NCI-H774 (cell line): ENCODE measurements at places on chromosomes 6 and 20.

- no peak for DNase-seq
Observed at GRCh38 chr6:113052506-113052905, 705.4 kb downstream of the RFPL4B start.

- DNase-seq: peak; percentile 80
Observed at GRCh38 chr20:62980380-62980960, 26.3 kb downstream of the BHLHE23 start.

DNA sequence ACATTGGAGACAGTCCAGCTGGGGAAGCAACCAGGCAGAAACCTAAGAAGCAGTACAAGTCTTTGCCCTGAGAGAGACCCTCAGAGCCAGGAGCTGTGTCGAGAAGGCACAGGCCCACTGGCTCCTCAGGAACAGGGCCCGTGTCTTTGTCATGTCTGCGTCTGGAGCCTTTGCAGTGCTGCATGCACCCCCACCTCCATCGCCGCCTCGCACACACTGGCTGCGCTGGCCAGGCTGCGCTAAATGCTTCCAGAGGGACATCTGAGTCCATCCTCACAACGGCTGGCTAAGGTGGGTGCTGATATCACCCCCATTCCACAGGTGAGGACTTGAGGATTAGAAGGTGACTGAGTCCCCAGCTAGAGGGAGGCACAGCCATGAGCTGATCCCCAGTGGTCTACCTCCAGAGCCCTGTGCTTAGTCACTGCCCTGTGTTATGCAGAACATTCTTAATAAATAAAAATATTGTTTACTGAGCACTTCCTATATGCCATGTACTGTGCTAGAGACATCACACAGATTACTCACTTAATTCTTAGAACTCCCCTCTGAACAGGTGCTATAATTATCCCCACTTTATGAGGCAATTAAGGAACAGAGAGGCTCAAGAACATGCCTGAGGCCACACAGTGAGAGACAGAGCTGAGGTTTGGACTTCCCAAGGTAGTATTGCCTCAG lies 27.6 kb downstream of the GABRR2 start:
- DNase-seq: no peak

GRCh38 chr6:45472382-45472781 lies 94.6 kb upstream of the SUPT3H start:
- DNase-seq: no peak

DNA sequence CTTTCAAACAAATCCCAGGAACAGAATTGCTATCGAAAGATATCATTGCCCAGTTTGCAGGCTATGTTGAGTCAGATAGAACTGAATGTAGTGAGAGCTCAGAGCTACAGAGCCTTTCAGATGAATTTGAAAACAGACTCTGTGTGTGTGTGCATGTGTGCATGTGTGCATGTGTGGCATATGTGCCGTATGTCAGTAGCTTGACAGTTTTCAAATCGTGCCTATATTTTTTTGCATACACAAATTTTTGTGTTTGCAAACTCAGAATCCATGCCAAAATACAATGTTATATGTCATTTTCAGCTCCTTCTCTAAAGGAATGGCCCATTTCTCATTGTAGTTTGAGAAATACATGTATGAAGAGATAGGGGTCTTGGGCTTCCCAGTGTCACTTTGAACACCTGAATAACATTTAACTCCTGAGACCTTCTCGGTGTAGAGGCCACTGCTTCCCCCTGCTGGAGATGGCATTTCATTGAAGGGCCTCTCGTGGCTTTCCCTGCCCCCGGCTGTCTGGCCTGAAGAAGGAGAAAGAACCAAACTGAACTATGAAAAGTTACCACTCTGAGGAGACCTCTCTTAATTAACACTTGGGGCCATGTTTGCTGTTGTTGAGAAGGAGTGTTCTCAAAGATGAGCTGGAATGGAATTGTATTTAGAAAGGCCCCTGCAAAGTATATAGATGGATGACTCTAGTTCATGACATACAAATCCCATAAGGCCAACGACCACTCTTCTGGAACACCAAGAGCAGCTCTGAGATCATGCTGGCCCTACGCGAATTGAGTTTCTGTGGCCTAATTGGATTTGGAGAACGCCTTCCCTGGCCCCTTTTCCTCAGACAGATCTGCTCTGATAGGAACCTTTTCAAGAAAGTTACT lies 58.7 kb downstream of the VAPB start:
- DNase-seq: no peak

- DNase-seq: peak; percentile 80
Observed at GRCh38 chr20:44746367-44747165, 901 bp downstream of the KCNK15 start.

DNA sequence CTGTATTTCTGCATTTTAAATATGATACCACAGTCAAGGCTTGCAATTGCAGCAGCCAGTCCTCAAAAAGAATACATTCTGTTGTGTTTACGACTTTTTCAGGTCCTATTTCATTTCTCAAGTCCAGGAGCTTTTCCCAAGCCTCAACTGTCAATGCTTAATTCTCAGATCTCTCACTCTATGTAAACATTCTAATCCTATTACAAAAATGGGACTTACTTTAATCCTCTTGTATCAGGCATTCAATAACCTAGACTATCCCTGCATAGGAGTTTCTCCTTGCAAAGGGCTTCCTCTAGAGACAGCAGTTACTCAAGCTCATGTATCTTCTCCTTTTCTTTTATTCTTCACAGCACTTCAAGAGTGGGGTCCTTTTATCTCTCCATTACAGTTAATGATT lies 1293.0 kb downstream of the GRIK2 start:
- DNase-seq: no peak

DNA sequence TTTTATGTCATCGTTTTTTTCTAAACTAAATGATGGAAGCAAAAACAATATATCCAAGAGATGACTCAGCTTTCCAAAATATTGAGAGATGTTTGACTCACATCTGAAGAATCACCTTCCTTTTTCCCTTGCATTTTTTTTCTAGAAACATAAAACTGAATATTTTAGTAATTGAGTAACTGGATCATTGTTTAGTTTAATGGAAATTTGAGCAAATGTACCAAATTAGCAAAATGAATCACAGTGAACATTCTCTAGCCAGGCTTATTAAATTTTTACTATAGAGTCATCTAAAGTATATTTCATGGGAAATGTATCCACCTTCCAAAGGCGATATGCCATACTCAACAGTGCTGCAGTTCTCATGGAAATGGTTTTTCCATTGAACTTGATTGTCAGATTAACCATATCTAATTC lies 145.5 kb downstream of the TENT5A start:
- DNase-seq: no peak

GRCh38 chr6:160520043-160520904 lies 143.8 kb downstream of the LPA start:
- DNase-seq: peak; percentile 71

DNA sequence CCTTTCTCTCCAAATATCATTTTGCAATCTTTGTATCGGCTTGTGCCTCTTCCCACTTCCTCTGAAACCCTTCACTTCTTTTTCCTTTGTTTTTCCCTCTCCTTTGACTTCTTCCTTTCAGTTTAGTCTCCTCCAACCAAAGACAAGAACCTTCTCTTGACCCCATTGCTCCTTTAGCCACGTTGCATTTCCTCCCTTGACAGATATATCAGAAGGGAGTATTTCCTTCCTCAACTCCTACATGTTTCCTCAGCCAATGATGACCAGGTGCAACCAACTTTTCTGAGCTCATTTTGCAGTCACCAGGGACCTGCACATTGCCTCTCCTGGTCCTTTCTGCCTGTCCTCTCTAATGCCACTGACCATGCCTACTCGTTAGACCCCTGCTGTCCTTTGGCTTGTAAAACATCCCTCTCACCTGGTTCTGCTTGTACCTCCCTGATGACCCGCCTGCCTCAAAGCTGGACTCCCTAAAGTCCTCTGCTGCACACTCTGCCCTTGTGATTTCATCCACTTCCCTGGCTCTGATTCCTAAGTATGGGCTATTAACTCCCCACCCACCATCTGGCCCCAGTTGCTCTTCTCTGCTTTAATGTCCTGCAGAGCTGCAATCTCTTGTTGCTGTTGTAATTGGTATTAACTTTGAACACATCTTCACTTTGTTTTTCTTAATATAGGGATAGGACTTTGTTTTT lies 27.4 kb downstream of the SLC22A16 start:
- DNase-seq: no peak

DNA sequence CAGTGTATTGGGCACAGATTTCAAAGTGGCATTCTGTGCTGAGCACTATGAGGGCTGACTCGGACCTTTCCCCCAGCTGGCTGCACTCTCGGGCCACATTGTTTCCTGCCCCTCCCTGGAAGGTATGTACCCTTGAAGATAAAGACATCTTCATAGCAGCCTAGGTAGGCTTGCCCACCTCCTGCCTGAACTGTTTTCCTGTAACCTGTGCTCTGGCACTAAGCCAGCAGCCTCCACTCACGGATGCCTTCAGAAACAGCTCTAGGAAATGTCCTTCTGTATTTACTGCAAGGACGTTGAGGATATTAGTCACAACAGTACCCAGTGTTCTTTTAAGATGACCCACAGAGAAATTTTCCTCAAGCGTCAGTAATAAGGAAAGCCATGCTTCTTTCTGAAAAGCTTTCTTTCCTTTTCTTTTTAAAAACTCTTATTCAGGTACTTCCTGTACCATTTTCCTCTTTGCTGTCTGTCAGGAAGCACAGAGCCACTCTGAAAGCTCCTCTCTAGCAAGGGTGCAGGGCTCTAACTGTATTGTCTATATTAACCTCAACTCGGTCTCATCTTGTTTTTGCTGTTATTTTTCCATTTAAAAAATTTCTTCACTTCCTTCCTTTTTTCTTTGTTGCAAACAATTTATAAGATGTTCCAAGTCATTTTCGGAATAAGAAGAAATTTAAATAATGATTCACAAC lies 43.5 kb downstream of the TTI1 start:
- no peak for DNase-seq

DNA sequence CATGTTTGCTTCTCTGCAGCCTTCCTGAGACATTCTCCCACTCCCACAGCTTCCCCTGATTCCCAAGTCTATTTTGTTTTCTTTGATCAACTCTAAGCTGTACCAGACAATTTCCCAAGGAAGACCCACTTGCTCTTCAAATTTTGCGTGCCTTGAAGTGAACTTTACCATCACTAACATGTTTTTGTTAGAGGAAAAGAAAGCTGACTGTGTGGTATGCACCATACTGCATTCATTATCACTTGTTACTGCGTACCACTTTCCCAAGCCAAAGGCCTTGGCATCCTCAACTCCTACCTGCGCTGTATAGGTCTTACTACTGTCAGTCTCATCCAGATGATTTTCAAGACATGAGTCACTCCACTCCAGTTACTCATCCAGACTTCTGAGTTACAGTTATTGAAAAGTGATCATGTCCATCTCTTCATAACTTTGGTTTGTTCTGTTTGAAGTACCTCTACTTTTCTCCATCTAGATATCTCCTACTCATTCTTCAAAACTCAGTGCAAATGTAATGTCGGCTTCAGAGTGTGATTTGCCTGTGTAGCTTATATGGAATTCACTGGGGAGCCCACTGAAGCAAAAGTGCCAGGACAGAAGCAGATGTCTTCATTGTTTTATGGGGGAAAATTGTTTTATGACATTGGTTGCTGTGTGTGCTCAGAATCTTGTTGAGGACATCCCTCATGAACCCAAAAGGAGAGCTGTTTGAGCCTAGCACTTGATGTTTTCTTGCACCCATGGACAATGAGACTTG lies 5.2 kb downstream of the RPS12 start:
- DNase-seq: no peak

DNA sequence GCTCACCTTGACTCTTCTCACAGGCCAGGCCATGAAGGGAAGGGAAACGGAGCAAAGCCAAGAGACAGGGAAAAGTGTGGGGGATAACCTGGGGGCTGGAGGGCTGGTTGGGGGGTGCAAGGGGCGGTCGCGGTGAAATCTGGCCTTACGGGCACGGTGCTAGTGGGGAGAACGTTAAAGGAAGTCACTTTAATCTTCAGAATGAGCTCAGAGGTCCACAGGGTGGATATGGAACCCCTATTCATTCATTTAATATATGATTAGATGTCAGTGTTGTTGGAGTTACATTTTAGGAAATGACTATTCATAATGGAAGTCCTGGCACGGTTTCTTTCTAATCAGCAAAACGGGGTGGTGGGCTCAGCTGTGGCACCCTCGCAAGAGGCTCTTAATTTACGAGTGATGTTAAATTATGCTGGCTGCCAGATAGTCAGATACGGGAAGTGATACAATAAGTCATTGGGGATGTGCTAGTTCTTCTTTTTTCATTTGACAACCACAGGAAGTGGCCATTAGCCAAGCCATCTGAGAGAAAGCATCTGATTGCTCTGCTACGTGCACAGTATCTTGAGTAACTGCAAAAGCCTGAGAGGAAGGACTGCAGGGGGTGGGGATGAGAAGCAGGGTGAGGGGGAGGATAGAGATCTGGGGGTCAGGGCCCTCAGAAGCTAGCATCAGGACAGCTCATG lies 253.0 kb downstream of the QKI start:
- DNase-seq: no peak

- no peak for DNase-seq
Observed at GRCh38 chr20:45796337-45797065, 4.7 kb downstream of the DNTTIP1 start.

DNA sequence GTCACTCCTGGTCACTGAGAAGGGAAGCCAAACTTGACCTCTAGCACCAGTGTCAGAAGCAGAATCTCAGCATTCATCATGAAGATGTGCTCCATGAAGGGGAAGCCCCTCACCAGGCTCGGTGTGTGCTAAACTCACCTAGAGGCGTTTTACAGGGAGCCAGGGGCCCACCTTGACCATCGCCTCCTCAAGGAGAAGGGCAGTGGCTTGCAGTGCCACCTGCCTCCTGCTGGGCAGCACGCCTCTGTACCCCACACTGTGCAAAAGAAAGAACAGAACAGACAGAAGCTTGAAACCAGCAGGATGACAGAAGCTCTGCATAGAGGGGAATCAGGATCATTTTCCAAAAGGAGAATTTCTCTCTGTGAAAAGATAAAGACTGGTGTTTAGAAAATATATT lies 39.7 kb downstream of the NOX3 start:
- no peak for DNase-seq

GRCh38 chr20:45372646-45373352 lies 5.3 kb downstream of the TP53TG5 start:
- no peak for DNase-seq

DNA sequence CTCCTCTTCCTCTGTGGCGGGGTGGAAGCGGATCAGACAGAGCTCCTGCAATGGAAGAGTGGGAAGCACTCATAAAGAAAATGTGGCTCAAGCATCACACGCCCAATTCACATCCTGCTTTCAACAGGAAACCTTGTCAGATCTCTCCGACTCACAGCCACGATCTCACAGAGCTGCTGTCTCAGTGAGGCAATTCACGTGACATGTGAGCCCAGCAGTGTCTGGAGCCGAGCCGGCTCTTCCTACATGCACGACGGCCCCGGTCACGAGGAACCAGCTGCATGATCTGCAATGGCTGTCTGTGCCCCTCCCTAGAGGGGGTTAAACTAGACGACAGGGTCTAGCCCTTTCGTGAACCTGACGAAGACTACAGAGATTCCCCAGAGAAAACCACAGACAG lies 29.5 kb upstream of the TCFL5 start:
- DNase-seq: no peak

DNA sequence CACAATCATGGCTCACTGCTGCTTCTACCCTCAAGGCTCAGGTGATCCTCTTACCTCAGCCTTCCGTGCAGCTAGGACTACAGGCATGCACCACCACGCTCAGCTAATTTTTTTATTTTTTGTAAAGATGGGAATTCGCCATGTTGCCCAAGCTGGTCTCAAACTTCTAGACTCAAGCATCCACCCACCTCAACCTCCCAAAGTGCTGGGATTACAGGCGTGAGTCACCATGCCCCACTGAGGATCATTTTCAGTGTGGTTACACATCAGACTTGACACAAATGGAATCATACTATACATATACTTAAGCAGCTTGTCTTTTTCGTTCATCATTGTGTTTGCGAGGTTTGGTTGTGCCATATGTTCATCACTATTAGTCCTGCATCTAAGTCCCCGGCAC lies 26.6 kb downstream of the ZC3H12D start:
- no peak for DNase-seq
